HS-27A (cell line): ENCODE measurements at places on chromosomes 7 and 10.

GRCh38 chr10:6431861-6432260, 148.2 kb downstream of the PRKCQ start:
- DNase-seq = no peak

- no peak for DNase-seq
Observed at GRCh38 chr10:88149906-88150305, 286.5 kb downstream of the PTEN start.

DNA sequence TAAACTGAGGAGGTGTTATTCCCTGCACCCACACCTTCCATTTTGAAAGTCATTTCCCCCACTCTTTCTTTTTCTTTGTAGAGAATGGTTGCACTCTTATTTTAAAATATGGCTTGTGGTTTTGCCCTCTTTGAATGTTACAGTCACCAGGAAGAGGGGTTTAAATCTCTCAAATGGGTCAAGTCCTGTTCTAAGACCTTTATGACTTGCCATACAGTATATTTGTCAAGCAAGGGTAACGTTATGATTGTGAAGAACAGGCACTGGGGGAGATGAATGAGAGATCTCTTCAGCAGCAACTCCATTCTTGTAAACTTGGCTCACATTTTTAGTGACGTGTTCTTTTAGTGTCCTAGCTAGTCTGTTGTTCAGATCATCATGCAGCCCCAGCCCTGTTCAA, 634.7 kb downstream of the KCNMA1 start:
- no peak for DNase-seq

DNA sequence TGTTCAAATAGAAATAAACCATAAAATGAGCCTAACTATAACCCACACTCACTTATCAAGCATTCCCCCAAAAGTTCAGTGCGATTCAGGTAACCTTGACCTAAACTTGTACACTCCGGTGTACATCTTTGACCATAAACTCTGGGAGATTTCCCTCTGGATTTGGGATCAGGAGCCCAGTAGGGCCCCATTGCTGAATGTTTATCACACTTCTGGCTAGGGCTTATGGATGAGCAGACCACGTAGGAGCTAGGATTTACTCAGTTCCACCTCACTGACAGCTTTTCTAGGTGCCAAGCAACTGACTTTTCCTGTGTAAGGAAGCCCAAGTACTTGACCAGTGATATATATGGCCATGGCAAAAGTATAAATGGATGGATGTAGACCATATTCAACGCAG, 113.7 kb downstream of the SVOPL start:
- no peak for DNase-seq

GRCh38 chr7:4818000-4818794, 42.8 kb downstream of the AP5Z1 start:
- DNase-seq = no peak

DNA sequence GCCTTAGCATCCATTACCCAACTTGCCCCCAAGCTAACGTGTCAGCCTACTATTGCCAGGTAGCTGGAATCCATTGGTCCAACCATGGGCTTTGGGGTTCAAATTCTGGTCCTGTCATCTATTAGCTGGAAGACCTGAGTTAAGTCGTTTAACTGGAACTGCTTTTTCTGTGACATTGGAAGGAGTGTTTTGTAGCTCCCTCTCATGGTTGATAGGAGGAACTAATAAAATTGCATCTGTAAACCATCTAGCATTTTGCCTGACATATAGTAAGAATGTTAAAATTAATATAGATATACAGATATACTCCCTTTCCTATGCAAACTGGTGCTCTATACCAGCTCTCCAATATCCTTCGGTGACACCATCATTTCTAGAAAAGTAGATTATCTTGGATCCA, 23.8 kb upstream of the SLF2 start:
- no peak for DNase-seq

DNA sequence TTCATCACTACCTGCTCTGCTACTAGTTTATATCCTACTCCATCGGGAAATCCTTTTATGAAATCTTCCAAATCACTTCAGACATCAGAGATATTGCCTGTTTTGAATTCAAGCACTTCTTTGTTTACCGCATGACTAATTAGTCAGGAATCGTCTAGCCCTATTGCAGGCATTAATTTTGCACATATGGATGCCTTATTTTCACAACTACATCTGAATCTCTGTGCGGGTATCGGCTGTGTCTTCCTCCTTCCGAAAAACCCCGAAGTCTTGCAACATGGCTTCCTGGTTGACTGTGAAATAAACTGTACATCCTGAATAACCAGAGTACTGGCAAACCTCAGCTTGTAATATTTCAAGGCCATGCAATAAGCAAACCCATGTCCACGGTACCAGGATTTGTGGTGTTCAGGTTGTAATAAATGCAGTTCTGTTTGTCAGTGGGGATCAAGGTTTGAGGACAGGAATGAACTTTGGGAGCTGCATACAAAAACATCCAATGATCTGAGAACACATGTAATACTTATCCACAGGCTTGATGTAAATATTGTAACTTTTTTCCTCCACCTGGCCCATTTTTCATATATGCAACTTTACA, 642.1 kb downstream of the PARD3 start:
- DNase-seq = no peak

DNA sequence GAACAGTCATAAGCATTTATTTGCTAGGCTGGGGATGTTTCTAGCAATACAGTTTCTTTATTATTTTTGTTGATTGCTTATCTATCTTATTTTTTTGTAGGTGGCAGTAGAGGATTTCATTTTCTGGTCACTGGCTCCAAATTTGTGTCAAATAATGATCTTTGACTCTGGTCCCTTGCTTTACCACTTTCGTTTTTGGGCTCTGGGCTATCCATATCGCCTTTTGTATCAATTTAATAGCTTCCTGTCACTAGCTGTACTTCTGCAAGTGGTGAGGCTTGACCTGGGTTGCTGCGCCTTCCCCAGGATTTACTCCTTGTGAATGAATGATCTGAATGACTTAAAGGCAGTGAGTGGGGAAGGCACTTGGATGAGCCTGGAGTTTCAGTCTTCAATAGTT, 48.4 kb downstream of the MDFIC start:
- no peak for DNase-seq

DNA sequence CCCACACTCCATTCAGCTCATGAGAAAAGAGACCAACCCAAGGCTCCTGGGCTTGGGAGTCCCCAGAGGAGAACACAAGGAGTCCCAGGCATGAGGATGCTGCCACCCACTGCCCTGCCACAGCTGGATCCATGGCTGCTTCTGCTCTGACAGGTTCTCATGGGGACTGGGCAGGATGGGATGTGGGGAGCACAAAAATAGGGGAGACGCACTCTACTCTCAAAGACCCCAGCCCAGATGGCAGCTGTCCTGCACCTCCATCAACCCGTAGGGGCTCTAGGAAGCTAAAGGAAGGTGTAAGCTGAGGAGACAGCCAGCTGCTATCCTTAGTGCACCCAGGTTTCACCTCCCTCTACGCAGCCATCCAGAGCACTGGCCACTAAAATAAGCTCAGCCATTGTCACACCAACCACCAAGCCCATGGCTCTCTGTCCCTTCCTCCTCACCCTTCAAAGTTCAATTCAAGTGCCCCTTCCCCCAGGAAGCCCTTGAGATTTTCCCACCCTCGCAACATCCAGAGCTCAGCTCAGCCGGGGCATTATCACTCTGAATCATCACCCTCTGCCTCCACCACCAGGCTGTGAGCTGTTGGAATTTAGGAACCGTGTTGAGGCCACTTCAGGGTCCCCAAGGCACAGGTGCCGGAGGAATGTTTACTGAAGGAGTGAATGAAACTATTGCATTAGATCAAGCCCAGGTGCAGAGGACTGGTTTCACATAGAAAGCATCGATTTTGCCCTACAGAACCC, 142.1 kb downstream of the GRID1 start:
- no peak for DNase-seq

- no peak for DNase-seq
Observed at GRCh38 chr7:28792858-28793257, 165.3 kb downstream of the TRIL start.

GRCh38 chr10:61529208-61529607, 76.0 kb upstream of the TMEM26 start:
- no peak for DNase-seq

DNA sequence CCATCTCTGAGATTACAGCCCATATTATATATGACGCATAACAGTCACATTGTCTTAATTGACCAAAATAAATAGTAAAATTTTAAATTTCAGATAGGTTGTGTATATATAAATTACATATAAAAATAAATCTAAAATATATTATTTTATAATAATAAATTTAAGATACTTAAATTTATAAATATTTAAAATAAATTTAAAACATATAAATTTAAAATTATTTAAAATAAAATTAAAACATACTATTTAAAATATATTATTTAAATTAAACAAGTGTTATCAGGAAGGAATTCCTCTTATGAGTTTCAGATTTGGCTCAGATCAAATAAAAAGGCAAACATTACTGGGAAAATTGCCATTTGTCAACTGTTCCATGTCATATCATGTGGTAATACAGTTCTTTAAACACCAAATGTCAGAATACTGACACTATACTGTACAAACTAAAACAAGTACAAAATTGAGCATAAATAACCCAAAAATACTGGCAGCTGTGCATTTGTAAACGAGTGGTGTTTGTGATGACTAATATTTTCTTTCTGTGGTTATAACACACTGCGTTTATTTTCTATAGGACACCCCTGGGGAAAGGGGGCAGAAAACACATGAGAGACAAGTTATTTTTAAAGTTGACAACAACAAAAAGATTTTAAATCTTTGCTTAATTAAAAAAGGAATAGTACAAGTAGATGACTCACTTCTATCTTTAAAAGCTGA, 71.3 kb upstream of the DGKB start:
- no peak for DNase-seq

DNA sequence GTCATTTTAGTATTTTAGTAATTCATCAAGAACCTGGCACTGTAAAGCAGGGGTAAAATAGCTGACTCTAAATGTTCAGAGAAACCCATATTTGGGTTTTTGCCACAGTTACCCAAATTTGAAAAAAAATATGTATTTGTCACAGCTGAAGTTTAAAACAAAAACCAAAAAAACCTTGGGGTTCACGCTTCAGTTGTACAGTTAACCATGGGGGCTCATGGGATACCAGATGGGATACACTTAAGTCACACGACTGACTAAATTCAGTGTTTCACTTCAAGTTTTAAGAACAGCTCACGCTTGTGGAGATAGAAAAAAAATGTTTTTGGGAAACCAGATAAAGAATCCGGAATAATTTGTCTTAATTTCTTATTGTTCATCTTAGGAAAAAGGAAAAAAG, 2.1 kb downstream of the ARL3 start:
- no peak for DNase-seq

- DNase-seq = no peak
Observed at GRCh38 chr7:102202556-102202955, 84.1 kb upstream of the SH2B2 start.

GRCh38 chr7:91165006-91165845, 99.0 kb upstream of the FZD1 start:
- no peak for DNase-seq

- DNase-seq = no peak
Observed at GRCh38 chr10:28743576-28743975, 66.3 kb downstream of the BAMBI start.

GRCh38 chr10:45599021-45599603, 73.5 kb downstream of the ZFAND4 start:
- no peak for DNase-seq

GRCh38 chr7:76372984-76373833, 14.4 kb upstream of the YWHAG start:
- no peak for DNase-seq
